ENCODE measurements at places on chromosomes 7 and 10. TPM values are rescaled to one million over a fixed set of nuclear protein-coding genes. Genes with fewer than 3 reads are reported as not detected.

DNA sequence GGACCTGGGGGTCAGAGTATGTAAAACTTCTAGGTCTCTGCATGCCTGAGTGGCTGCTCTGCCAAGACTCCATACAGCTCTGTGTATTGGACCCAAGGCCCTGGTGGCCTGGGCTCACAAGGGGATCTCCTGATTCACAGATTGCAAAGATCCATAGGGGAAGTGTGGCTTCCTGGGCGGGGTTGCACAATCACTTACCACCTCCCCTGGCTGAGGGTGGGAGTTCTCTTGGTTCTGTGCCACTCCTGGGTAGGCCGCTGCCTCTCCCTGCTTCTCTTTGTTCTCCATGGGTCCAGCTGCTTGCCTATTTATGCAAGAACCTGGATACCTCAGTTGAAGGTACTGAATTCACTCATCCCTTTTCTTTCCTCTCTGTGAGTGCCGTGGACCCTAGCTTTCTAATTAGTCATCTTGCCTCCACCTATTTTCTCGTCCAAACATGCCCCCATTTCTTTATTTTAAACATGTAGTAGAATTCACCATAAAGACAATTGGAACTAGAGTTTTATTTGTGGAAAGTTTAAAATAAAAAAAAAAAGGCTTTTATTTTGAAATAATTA, 18.5 kb upstream of the AGR3 start:
- DNase-seq: no peak

SMARCD3 gene
- 30.3 TPM for total RNA-seq

UCN3 gene
- not detected for total RNA-seq

- DNase-seq: no peak
Observed at GRCh38 chr7:149599636-149600206, 102.1 kb upstream of the ZNF746 start.

TFR2 gene
- 11.8 TPM for total RNA-seq

CYP26A1 gene
- 0.17 TPM for total RNA-seq
